Left forelimb (tissue), 1 donor: ENCODE measurements at places on chromosomes 16 and 17.

- no peak for DNase-seq
Measured at GRCh38 chr16:72561-73548, at the start of gene RHBDF1. Gene RHBDF1 (minus strand): TSS chr16:72631. CDS start chr16:65015, 7,616 bp downstream.

- DNase-seq: no peak
Measured at GRCh38 chr16:71974068-71974818, 26.0 kb downstream of the PKD1L3 start.

GRCh38 chr17:36623281-36623680 is 21.9 kb downstream of the MRM1 start:
- no peak for DNase-seq

DNA sequence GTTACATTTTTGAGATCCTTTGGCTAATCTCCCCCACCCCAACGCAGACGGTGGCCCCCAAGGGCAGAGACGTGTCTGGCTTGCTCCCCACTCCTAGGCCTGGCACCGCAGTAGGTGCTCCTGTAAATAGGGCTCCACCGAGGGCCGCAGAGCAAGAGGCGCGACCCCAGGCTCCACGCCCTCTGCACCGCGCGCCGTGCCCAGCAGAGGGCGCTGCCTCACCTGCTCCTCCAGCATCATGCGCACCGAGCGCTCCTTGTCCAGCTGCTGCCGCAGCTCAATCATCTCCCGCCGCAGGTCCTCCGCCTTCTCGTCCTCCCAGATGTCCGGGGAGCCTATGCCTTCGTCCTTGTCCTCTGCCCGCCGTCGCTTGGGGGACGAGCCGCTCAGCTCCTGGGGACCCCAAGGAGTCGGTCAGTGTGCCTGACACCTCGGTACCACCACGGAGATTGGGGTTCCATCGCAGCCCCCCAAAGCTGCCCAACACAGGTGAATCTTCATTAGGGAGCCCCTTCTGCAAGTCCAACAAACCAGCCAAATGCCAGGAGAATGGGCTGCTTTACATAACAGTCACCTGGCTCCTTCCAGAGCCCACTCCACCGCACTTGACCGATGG is 11.2 kb downstream of the TFAP4 start:
- no peak for DNase-seq

DNA sequence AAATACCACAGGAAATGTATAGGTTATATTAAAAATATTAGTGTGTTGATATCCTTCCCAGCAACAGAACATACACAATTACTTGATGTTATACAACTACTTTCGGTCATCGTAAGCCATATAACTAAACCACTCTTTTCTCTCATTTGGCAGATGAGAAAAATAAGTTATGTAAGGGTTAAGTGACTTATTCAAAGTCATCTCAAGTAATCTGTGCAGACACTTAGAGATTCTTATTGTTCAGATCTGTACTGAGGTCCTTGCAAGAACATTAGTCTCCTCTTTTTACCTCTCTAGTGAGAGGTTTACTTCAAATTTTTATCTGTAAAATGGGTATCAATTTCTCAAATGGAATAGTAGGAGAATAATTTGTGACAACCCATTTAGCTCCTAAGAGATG is 15.0 kb downstream of the NACA2 start:
- DNase-seq: no peak
